Hematopoietic multipotent progenitor cell treated with erythropoietin and hydrocortisone succinate and interleukin-3 and kit ligand, for 4 days (in vitro differentiated cells): ENCODE measurements at places on chromosomes 4 and X.
A peak's percentile ranks its signal among the peaks of the same experiment; 100 is the strongest.

- no peak for DNase-seq
Observed at GRCh38 chr4:158580064-158580463, 58.4 kb downstream of the RXFP1 start.

DNA sequence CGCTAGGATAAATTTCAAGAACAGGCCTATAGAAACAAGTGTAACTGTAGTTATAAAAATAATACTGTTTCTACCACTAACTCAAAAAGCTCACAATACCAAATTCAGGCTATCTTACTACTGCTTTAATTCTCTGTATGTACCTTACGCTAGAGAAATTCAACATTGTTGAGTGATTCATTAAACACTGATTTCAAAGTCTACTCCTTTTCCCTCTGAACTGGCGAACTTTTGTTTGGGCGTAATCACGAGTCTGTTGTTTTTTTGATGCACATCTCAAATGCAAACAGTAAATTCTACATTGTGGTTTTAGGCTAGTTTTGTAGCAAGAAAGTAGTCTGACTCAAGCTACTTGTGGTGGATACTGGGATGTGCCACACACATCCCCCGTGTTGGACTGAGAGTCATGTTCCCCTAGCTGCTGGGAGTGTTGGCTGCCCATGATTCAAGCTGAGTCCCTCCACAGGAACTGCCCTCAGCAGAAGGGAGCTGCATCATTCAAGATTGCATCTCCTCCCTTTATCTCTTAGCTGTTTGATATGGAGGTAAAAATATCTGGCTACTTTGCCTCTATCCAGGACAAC is 406.1 kb downstream of the RAPGEF2 start:
- DNase-seq, result no peak

DNA sequence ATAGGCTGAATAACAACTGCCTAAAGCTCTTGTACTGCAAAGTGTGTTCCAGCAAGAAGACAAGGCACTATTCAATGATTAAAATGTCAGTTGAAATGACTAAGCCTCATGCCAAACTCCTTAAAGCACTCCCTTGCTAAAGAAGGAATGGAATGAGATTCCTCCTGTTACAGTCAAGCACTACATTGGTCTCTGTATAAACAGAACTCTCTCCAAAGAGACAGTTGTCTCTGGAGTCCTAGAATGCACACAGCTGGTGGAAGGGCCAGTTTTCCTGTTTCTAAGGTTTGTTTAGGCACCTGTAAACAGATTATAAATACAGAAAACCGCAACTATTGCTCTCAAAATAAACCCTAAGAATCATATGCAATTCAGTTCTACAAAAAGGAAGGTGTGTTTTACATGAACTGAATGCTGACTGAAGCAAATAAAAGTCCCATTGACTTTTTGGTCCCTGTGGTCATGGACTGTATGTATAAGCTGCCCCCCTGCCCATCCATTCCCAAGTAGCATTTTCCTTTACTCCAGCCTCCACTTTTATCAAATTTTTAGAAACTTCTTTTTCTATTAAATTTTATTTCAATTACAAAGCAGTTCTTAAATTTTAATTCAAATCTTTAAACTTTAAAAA is 47.0 kb downstream of the FAT1 start:
- no peak for DNase-seq

GRCh38 chr4:187166886-187167512 is 443.3 kb upstream of the FAT1 start:
- DNase-seq, result no peak

DNA sequence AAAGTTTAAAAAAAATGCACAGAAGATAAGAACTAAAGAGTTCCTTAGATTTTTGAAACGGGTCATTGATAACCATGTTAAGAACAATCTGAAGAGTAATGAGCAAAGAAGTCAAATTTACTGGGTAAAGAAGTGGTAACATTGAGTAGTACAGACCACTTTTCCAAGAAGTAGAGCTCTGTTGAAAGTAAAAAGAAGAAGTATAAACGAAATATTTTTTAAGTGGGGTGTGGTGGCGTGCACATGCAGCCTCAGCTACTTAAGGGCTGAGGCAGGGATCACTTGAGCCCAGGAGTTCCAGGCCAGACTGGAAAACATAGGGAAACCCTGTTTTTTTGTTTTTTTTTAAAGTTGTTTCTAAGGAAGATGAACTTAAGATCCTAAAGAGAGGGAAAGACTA is 68.5 kb downstream of the UBA6 start:
- peak; percentile 71 for DNase-seq

- no peak for DNase-seq
Observed at GRCh38 chr4:165864271-165864670, 8.8 kb upstream of the TLL1 start.

DNA sequence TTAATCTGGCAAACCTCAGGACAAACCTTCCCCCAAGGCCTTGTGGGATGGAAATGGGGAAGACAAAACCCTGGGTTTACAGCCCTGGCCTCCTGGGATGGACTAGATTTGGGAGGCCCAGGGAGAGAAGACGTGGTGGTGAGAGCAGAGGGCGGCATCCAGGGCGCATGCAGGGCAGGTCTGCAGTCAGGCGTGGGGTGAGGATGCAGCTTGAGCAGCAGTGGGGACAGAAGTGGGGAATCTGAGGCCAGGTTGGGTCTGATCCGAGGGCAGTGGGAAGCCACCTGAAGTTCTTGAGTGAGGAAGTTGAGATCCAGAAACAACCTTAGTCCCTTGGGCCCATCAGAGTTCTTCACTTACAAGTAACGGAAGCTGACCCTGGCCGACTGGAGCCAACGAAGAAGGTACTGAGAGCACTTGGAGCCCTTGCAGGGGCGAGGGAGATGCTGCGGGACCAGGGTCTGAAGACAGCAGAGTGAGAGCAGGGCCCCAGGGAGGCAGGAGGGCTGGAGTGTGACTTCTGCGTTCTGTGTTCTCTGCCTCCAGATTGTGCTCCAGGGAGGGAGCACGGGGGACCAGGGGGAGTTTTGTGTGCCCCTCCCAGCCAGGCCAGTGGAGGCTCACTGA is 42.0 kb upstream of the GPR78 start:
- no peak for DNase-seq

DNA sequence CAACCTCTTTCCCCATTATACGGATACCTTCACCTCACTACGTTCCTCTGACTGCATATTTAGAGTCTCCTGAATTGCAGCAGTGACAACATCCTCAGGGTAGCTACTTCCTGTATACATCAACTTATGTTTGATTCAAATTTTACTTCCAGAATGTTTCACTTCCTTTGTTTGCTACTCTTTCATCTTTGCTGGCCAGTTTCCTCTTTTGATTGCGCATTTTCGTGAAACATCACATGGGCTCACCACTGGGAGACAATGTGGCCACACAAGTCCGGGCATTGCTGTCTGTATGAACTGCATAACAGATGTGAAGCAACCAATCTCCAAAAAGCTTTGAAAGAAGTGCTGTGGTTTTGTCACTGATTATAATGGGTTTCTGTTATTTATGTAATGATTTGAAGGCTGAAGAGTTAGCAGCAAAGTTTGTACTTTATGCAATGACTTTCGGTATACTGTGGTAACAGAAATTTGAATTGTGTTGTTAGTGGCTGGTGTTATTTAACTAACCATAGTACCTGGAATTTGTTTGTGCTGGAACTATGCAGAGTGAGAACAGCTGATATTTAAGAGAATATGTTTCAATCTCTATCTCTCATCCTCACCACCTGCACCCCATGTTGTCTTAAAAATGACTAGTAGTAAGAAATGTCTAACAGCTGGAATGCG is 7.4 kb downstream of the SNCA start:
- DNase-seq, result peak; percentile 91

DNA sequence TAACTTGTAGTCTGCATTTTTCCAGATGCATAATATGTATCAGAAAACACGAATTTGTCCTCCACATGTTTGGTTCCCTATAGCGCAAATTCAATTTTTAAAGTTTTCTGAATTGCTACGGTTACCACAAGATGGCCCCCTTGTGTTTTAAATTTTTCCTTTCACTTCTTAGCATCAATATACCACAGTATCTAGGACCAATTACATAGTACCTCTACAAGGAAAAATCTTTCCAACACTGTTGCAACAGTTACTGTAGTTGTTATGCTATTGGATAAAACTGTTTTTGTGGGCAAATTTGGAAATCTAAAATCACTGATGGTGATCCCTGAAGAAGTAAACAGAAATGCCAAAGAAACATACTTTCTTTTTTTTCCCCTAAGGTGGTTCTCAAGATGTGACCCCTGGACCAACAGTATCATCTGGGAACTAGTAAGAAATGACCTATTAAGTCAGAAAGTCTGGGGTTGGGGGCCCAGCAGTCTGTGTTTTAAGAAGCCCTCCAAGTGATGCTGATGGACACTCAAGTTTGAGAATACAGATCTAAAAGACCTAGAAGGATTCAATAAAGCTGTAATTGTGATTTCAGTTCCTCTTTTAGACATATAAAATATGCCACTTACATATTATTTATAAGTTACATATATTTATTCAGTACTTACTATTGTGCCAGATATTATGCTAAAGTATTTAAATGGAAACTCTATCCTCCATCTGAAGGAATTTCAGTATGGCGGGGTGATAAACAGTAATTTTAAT is 3.1 kb downstream of the ZGRF1 start:
- peak; percentile 71 for DNase-seq

GRCh38 chr4:133143775-133144430 is 5.2 kb upstream of the PCDH10 start:
- no peak for DNase-seq

DNA sequence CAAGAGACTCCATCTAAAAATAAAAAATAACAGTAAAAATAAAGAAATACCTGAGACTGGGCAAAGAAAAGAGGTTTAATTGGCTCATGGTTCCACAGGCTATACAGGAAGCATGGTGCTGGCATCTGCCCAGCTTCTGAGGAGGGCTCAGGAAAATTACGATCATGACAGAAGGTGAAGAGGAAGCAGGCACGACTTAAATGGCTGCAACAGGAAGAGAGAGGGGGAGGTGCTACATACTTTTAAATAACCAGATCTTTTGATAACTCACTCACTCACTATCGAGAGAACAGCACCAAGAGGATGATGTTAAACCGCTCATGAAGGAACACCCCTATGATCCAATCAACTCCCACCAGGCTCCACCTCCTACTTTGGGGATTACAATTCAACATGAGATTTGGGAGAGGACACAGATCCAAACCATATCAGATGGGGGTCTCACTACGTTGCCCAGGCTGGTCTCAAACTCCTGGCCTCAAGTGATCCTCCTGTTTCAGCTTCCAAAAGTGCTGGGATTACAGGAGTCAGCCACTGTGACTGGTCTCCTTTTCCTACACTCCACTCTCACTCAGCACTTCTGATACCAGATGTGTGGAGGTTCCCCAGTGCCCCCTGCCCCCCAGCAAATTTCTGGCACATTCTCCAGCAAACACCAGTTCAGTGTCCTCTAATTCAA is 11.9 kb upstream of the ZNF157 start:
- DNase-seq, result peak; percentile 49

DNA sequence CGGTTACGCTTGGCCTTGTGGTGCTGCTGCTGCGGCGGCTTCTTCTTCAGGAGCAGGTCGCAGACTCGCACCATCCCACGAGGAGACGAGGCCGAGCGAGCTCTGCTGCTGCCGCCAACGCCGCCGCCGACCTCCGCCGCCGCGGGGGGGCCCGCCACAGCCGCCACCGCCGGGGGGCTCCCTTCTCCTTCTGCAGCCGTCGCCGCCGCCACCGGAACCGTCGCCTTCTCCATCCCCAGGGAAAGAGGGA is 237 bp downstream of the ANKRD17 start:
- no peak for DNase-seq
